Stimulated activated CD4-positive, alpha-beta T cell treated with anti-CD3 and anti-CD28 coated beads, Interleukin-4, amount 100 ng/mL, for 24 hours (primary cell): ENCODE measurements at places on chromosomes 1 and 21.

- DNase-seq: peak; percentile 7
These were observed 355.7 kb downstream of the LTN1 start for GRCh38 chr21:28636752-28637691.

- DNase-seq: no peak
These were observed 10.4 kb downstream of the BCAN start for GRCh38 chr1:156652131-156652991.

DNA sequence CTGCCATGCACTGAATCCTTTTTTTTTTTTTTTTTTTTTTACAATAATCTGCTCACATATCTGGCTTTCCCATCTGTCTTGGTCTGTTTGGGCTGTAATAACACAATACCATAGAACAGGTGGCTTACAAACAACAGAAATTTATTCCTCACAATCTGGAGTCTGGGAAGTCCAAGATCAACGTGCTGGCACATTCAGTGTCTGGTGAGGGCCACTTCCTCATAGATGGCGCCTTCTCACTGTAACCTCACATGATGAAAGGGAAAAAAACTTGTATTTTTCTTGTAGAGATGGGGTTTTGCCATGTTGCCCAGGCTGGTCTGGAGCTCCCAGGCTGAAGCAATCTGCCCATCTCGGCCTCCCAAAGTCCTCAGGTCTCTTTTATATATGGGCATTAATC lies 13.0 kb upstream of the PARP1 start:
- DNase-seq: no peak

DNA sequence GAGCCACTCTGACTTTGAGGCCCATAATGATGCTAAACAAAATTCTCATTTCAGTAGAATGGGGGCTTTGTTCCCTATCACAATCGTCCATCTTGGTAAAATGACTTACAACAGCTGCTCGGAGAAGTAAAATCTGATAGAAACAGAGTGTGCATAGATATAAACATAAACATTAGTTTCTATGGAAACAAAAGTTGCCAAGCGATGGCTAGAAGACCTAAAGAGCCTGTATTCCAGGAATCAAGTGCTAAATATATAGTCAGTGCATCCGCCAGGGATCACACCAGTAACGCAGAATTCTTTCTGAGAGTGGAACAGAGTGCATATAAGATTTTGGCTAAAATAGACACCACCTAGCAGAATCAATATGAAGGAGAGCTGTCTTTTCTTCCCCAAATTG lies 91.2 kb upstream of the KAZN start:
- no peak for DNase-seq

DNA sequence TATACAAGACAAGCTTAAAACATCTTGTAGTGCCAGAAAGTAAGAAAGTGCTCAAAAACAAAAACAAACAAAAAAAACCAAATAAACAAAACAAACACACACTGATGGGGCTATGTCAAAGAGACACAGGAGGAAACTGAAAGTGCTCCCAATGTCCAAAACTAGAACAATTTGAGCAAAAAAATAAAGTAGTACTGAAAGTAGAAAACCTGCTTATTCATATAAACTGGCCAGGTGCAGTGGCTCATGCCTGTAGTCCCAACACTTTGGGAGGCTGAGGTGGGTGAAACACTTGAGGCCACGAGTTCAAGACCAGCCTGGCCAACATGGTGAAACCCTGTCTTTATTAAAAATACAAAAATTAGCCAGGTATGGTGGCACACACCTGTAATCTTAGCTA lies 129.9 kb downstream of the GLUL start:
- no peak for DNase-seq

DNA sequence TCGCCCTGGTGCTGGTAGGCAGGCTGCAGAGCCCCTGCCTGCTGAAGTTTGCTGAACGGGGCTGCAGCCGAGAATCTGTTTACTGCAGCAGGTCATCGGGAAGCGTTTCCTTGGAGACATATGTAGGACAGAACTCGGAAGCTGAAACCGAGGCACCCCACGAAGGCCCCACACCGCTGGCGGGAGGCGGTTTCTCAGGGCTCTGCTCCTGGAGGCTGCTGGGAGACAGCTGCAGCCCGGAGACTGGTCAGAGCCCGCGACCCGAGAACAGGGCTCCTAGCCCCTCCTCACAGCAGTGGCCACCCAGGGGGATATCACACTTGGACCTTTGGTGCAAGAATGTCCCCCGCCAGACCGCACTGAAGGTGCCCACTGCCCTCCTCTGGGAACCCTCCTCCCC lies 12.7 kb upstream of the PLCH2 start:
- DNase-seq: no peak

DNA sequence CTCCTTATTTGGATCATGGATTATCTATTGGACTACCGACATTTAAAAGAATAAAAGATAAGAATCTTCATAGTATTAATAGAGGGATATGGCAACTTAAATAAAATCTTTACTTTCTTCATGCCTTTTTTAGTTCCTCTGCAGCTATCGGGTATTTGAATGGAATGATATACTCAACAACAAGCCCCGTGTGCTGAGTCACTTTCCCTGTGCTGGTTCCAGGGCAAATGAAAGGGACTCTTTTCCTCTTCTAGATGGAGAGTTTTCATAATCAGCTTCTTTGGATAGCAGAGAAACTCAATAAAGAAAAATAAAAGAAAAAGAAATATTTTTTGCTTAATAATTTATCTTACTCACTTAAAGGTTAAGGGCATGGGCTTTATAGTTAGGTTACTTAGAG lies 213.7 kb downstream of the LRRC40 start:
- DNase-seq: no peak

DNA sequence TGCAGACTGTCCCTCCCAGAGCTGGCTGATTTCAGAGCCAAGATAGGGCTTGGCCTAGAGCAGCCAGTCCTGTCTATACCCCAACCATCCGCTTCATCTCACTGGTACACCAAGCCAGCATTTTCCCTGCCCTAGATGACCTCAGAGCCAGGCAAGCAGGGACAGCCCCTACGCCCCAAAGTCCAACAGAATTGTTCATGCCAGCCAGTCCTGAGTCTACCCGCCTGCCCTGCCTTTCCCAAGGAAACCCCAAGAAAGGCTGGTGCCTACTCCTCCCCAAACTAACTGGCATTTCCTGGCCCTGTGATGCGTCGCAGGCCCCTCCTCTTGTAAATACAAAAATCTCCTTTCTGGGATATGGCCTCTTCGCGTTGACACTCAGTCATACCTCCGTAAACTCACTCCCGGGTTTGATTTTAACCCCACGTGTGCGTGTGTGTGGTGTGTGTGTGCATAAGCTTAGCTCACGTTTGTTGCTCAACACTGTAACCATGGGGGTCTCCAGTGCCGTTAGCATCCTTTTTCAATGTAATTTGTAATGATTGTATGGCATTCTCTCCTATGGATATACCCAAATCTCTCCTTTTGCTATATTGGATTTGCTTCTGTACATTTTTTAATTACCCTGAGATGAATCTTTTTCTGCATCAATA lies 75.3 kb downstream of the SIK1 start:
- DNase-seq: no peak

DNA sequence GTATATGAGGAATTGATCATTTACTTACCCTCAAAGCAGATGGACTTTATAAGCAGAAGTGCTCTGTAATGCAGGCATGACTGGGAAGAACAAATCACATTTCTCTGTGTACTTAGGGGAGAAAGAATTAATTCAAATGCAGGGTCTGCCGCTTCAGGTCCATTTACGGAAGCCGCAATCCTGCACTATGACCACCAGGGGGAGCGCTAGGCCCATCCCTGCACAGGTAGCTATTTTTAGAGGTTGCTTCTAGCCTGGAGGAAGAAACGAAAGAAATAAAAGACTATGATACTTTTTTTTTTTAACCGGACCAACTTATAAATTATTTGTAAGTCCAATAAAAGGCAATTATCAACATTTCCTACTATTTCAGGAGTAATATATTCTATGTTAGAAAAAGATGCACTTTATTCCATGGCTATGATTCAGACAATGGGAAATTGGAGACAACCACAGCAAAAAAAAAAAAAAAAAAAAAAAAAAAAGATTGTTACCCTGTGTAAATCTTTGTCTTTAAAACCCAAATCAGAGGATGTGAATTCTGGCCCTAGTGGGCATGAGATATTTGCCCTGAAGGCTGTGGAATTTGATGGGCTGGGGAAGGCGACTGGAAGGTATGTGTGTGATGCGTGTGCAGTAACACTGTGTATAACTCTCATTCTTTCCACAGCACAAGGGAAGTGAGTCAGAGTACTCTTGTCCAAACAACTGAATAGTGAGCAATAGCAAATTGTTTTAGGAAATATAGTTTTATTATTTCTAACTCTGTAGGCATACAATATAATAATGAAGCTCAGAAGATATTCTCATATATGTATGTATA lies 12.9 kb upstream of the FYB2 start:
- DNase-seq: peak; percentile 71

DNA sequence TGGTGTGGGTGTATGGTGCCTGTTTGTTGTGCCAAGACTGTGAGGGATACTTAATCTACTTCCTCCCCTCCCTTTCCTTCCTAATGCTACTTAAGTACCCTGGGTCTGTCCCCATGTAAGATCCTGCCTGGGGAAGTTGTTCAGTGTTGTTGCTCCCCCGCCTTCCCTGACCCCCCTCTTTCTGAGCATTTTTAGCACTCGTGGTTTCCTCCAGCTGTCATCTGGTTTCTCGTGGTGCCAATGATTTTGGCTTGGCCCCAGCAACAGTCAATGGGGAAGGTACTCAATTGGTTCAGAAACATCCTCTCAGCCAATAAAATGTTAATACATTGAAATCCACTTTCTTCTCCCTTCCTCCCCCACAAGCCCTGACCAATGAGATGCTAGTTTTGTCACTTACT lies 8.0 kb upstream of the B4GALT3 start:
- DNase-seq: peak; percentile 75

DNA sequence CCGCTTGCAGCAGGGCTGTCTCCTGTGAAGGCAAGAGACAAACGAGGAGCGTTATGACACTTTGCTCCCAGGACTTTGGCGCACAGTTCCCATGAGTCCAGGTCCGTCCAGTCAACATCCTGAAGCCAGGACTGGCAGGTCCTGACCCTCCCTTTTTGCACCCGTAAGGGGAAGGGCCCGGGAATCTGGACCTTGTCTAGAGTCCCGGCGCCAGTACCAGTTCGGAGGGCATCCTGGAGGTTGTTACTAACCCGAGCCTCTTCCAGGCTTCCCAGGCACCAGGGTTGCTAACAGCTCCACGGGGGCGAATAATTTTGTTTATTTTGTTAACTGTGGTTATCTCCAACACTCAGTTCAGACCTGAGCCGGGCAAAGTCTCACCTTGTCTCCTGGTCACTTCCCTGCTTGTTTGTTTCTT lies 682 bp upstream of the RWDD3 start:
- DNase-seq: no peak

GRCh38 chr1:206829282-206829681 lies 36.1 kb upstream of the IL20 start:
- DNase-seq: no peak

GRCh38 chr1:217253985-217254384 lies 376.9 kb downstream of the GPATCH2 start:
- no peak for DNase-seq

GRCh38 chr1:201329286-201329685 lies 46.0 kb downstream of the PKP1 start:
- DNase-seq: no peak

- DNase-seq: no peak
These were observed 7.3 kb upstream of the SAMD11 start for GRCh38 chr1:916173-917075.

DNA sequence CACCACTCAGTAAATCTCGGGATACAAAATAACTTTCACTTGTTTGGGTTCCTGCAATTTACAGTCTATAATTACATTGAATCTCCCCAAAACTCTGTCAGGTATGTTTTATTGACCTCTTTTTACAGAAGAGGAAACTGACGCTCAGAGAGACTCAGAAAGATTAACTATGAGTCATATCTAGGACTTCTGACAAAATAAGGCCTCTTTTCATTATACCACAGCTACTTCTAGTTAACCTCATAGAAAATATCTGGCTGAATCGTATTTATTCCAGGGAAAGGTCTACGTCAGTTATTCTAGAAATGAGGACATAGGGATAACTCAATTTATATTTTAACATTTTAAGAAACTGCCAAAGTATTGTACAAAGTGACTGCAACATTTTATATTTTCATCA lies 211.1 kb upstream of the FAM78B start:
- DNase-seq: no peak

DNA sequence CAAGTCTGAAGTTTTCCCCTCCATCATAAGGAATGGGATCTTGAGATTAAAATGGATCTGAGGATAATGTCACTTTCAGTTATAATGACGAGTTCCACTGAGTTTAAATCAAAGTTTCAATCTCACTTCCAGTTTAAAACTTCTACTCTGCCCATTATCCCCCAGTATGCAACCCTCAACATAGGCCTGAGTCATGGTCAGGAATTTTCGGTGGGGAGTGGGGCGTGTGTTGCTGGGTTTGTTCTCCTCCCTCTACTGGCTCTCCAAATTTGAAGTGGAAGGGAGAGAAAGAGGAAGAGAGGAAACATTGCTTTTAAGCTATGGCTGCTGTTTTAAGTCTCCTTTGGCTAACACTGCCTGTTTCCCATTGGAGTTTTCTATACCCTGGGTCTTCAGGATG lies 152.9 kb downstream of the TM2D1 start:
- DNase-seq: no peak

DNA sequence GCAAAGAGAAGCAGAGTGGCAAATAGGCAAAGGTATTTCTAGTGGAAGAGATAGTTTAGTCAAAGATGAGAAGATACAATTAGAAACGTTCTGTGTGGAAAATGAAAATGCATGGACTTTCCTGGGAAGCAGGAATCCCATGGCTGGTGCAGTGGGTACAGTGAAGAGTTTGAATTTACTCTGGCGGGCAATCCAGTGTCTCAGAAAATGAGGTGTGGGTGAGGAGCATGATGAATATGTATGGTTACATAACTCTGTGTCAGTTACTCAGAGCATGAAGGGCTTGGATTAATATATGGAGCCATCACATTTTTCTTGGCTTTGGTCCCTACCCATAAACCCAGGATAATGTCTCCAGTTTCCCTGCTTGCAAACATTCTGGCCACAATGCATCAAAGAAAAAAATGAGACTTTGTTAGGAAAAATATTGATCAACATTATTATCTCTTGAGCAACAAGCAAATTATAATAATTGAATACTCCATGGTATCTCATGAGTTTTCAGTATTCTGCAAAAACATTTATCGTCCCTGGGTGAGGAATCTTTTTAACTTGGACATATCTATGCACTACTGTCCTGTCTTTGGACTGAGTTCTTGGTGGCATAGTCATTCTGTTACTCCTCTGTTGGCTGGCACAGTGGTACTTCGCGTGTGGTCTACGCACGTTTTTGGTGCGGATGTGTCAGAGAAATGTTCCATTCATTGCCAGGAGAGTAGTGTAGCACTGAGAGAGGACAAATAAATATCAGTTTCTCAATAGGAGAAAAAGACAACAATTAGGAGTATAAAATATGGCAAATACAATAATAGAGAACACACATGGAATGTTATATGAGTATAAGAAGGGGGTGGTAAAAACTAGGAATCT lies 173.7 kb upstream of the C1orf105 start:
- DNase-seq: no peak

- DNase-seq: no peak
These were observed 24.7 kb downstream of the HSF2BP start for GRCh38 chr21:43634618-43635017.

DNA sequence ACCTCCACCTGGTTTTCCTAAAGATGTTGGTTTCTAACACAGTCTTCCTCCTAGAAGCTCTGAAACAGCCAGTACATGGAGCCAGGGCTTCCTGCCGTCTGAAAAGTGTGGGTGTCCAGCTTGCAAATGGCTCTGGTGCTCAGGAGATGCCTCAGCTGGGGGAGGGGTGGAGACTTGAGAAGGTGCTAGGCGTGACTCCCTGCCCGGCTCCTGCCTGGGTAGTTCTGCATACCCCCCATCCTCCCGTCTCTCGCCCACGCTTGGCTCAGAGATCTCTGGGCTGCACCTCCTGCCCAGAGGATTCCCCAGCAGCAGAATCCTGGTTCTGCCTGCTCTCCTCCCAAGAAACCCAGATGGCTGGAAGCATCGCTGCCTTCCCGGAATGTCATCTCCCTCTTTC lies 16.9 kb downstream of the STUM start:
- DNase-seq: no peak
